Stimulated activated CD4-positive, alpha-beta T cell treated with anti-CD3 and anti-CD28 coated beads, Interleukin-1b, Interleukin-23, amount 100 ng/mL, for 48 hours (primary cell): ENCODE measurements at places on chromosomes 5 and 9.

DNA sequence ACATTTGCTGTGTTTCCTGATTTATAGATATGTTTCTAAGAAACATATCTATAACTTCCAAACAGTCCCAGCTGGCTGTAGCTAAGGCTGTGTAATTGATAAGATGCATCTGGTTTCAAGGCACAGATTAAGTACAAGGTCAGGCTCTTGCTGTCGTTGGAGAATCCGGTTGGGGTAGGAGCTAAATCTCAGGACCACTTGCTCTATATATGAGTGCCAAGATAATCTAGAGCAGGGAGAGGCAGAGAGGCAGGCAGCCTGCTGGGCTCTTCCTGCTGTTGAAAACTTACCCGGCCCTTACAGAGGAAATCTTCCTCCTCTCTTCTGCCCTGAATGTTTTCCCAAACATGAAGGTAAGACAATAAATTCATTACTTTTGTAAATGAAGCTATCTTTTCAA is at the start of gene C7:
TSS of gene C7 (plus strand) at position 234 of the 400 bp plus-strand sequence. CDS start at position 348, 114 bp downstream.
- no peak for DNase-seq

DNA sequence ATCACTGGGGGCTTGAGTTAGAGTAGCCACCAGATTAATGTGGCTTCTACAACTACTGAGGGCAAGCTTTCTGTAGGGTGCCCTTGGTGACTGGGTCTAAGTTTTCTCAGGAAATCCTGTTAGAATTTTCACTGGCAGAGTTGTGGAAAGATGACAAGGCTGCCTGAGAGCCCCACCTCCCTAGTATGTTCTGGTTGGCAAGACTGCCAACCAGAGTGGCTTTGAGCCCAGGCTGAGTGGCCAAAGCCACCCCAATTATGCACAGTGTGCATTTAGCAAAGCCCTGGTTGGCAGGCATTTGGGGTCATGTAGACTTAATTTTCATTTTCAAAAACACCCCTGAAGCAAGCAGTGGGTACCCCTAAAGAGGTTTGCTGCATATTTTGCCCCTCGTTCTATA is 136.7 kb upstream of the HAPLN1 start:
- no peak for DNase-seq

GRCh38 chr5:138793575-138793974 is 40.4 kb downstream of the CTNNA1 start:
- DNase-seq: no peak

- no peak for DNase-seq
Measured at GRCh38 chr5:168740092-168740800, 161.1 kb upstream of the PANK3 start.

- DNase-seq: no peak
Measured at GRCh38 chr5:62376064-62376463, 27.6 kb downstream of the DIMT1 start.
